Neural crest cell (in vitro differentiated cells): ENCODE measurements at places on chromosomes 6 and 20.

DNA sequence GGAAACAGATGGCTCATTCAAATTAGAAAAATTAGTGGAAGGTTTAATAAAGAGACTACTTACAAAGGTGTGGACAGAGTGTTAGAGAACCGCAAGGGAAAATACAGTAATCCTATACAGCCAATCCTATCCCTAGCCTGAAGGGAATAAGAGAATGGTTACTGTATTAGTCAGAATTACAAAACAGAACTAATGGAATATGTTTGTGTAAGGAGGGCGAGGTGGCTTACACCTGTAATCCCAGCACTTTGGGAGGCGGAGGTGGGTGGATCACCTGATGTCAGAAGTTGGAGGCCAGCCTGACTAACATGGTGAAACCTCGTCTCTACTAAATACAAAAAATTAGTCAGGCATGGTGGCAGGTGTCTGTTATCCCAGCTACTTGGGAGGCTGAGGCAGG is 16.3 kb upstream of the TRPC4AP start:
- no peak for DNase-seq

GRCh38 chr6:30914854-30915590 is 984 bp downstream of the VARS2 start:
- no peak for DNase-seq

DNA sequence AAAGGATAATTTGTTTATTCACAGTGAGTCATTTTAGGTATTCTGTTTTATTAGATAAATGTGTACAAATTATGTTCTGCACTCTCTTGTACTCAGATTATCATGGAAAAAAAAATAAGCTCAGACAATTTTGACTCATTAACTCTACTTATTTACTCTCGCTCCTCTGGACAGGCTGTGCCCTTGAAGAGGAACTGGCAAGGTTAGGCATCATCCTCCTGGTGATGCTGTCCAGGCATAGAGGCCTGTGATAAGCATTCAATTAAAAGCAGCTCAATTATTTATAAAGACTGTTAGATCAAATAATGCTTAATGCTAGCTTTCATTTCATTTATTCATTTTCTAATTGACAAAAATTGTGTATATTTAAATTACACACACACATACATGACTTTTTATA is 518.5 kb downstream of the TENT5A start:
- DNase-seq, result no peak

DNA sequence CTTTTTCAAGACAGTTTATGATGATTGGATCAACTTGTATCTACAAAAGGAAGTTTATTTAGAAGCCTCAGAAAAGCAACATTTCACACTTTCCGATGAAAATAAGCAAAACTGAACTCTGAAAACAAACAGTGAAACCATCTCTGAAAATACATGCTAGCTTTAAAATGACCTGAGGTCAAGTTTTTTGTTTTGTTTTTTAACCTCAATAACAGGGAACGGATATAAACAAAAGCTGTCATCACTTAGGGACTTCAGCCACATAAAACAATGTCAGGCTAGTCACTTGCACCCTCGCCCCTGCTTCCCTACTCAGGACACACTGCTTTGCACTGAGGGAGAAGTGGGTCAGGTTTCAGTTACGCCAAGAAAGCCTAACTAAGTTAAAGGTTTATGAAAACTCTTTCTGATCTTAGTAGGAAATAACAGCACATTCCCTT is 11.6 kb downstream of the BACH2 start:
- no peak for DNase-seq

DNA sequence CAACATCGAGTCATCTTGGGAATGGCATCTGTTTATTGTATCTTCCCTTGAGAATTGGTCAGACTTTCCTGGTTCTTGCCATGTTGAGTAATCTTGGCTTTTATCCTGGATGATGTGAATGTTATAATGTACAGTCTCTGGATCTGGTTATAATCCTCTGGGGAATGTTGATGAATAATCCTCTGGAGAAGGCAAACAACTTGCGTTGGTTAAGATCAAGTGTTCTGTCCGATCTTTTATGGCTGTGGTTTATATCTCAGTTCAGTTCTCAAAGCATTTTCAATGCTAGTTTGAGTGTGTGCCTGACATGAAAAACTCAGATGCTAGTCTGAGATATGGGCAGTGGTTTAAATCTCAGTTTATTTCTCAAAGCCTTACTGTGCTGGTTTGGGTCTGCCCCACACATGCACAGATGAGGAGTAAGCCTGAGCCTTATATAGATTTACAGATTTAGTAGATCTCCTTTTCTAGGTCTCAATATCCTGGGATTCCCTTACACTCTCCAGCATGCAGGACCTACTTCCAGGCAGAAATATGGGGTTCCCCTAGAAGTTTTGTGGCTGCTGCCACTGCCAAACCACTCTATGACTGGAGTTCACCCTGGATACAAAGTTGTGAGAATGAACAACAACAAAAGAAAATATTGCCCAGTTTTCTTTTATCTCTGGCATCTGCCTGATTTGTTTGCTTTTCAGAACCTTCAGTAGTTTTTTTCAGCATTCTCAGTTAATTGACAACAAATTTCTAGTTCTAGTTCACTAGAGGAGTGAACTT is 191.8 kb upstream of the MAN1A1 start:
- DNase-seq, result no peak

- no peak for DNase-seq
Measured at GRCh38 chr6:14166839-14167238, 49.3 kb downstream of the CD83 start.

- DNase-seq, result peak; percentile 69
Measured at GRCh38 chr20:20452254-20452676, 84.4 kb downstream of the INSM1 start.

- no peak for DNase-seq
Measured at GRCh38 chr20:35196313-35196712, 24.4 kb downstream of the PROCR start.

DNA sequence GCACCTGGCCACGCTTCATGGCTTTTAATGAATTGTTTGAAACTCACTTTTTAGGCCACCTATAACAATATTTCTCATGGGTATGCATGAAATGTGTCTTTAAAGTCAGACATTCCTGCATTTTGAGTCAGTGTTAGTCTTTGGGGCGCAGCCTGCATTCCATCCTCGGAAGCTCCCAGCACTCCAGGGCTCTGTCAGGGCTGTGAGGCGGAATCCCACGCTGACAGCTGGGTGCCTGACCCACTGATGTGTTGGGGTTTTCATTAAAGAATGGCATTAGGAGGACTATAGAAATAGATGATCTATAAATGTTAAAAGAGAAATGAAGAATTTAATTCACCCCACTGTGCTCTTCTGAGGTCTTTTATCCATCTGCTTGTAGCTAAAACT is 16.2 kb upstream of the CLDN20 start:
- no peak for DNase-seq

DNA sequence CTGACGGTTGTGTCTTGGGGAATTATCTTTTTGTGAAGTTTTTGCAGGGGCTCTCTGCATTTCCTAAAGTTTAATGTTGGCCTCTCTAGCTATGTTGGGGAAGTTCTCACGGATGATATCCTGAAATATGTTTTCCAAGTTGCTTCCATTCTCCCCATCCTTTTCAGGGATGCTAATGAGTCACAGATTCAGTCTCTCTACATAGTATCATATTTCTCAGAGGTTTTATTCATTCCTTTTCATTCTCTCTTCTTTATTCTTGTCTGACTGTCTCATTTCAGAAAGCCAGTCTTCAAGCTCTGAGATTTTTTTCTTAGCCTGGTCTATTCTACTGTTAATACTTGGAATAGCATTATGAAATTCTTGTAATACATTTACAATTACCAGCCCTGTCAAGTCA is 61.3 kb downstream of the UNC5CL start:
- DNase-seq, result no peak

DNA sequence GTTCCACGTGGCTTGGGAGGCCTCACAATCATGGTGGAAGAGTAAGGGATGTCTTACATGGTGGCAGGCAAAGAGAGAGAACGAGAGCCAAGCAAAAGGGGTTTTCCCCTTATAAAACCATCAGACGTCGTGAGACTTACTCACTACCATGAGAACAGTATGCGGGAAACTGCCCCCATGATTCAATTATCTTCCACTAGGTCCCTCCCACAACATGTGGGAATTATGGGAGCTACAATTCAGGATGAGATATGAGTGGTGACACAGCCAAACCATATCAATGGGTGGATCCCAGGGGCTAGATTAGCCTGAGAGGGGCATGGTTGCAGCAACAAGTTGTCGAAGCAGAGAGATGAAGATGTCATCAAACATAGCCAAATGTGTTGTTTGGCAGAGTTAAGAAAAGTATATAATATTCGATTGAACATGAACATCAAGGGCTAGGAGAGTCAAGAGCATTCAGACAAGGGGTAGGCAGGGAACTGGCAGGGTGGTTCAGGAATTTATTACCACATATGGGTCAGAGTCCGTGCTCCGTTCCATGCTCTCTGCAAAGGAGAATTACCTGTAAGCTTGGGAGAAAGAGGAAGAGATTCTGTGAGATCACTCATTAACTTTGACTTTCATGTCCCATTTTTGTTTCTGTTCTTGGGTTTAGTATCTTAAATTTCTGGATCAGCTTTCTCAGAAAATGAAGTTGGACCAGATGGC is 98.8 kb downstream of the CCDC170 start:
- no peak for DNase-seq

GRCh38 chr6:53347250-53347920 is 1.4 kb downstream of the ELOVL5 start:
- no peak for DNase-seq
